ENCODE measurements at places on chromosomes 5 and 9.

DNA sequence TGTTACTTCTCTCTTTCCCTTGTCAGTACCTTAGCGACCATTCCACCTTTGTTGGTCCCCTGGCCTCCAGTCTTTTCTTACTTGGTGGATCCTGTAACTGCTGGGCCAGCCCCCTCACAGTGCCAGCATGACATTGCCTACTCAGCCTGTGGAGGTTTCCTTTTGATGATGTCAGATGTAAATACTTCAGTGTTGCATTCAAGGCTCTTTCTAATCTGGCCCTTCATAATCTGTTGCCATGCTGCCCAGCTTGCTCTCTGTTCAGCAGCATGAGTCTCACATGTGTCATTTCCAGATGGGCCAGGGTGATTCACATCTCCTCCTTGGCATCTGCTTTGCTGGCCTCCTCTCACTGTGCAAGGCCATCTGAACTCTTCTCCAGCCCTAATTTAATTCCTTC lies 57.1 kb downstream of the MAST4 start:
- DNase-seq = no peak

- DNase-seq = no peak
Observed at GRCh38 chr9:84698323-84698722, 28.8 kb downstream of the NTRK2 start.

DNA sequence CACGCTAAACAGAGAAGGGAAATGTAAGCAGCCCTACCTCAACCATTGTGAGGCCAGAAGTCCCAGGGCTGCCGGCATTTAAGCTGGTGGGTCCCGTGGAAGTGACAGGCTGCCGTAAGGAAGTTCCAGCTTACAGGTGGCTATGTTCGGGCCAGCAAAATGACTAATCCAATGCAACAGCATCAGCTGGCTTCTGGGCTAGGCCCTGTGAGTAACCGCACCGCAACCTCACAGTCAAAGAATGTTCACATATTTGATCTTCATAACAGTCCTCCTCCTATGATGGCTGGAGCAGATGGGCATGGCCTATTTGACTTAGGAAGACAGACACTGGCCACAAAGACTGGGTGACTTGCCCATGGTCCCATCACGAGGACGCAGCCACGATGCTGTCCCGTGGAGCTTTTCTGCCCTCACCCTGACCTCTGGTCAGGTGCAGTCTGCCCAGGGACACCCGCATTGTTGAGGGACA lies 88.2 kb downstream of the LIFR start:
- DNase-seq = no peak

DNA sequence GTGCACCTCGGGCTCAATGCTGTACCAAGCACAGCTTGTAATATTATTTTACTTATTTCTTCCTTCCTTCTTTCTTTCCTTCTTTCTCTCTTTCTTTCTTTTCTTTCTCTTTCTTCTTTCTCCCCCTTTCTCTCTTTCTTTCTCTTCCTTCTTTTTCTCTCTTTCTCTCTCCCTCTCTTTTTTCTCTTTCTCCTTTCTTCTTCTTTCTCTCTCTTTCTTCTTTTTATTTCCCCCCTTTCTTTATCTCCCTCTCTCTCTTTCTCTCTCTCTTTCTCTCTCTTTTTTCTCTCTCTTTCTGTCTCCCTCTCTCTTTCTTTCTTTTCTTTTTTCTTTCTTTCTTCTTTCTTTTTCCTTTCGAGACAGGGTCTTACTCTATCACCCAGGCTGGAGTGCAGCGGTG lies 32.7 kb upstream of the GNE start:
- no peak for DNase-seq

DNA sequence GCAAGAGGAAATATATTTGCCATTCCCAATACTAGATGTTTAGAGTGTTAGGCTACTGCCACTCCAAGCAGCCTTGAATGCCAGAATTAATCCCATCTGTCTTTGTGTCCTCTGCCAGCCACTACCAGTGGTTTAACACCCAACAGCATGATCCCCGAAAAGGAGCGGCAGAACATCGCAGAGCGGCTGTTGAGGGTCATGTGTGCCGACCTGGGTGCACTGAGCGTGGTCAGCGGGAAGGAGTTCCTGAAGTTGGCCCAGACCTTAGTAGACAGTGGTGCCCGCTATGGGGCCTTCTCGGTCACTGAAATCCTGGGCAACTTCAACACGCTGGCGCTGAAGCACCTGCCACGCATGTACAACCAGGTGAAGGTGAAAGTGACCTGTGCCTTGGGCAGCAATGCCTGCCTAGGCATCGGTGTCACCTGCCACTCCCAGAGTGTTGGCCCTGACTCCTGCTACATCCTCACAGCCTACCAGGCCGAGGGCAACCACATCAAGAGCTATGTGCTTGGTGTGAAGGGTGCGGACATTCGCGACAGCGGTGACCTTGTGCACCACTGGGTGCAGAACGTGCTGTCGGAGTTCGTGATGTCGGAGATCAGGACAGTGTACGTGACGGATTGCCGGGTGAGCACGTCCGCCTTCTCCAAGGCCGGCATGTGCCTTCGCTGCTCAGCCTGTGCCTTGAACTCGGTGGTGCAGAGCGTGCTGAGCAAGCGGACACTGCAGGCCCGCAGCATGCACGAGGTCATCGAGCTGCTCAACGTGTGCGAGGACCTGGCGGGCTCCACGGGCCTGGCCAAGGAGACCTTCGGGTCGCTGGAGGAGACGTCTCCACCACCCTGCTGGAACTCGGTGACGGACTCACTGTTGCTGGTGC lies 29.3 kb downstream of the AMBP start:
- DNase-seq = no peak

- peak; percentile 65 for DNase-seq
Observed at GRCh38 chr9:95793924-95794828, 81.3 kb upstream of the ERCC6L2 start.

- DNase-seq = no peak
Observed at GRCh38 chr9:37408933-37409710, 13.4 kb upstream of the GRHPR start.

DNA sequence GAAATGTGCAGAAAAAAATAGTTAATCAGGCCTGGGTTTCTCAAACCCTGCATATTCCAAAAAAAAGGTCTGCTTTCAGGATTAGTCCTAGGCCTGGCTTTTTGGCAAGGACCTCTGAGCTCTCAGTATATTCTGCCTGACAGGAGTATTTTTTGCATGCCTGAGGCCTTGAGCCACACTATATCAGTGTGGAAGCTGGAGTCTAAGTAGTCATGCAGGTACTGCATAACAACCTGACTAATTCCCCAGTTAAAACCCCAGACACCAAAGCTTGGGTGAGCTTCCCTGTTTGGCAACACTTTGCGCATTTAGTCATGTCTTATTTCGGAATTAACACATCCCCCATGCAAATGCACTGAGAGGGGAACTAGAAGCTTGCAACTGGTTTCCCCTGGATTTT lies 359.5 kb downstream of the CETN3 start:
- no peak for DNase-seq

DNA sequence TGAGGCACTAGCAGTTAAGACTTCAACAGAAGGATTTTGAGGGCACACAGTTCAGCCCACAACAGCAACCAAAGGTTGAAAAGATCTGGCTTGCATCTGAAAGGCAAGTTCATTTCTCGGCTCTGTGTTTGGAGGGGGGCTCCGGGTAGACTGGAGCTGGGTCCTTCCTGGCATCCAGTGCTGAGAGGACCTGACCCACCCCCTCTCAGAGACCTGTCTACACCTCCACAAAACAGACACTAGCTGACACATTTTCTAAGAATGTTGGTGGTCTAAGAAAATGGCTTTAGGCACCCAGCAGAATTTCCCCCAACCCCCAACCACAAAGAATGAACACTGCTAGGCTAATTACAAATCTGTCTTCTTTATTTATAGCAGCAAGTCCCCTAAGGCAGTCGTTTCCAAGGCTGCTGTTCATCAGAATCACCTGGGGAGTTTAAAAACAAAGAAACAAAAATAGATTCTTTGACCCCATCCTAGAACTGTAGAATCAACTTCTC lies 6.2 kb upstream of the PTCH1 start:
- DNase-seq = no peak

GRCh38 chr5:2001300-2001699 lies 118.6 kb upstream of the IRX4 start:
- no peak for DNase-seq

- DNase-seq = no peak
Observed at GRCh38 chr9:4559261-4560182, 69.3 kb downstream of the SLC1A1 start.

DNA sequence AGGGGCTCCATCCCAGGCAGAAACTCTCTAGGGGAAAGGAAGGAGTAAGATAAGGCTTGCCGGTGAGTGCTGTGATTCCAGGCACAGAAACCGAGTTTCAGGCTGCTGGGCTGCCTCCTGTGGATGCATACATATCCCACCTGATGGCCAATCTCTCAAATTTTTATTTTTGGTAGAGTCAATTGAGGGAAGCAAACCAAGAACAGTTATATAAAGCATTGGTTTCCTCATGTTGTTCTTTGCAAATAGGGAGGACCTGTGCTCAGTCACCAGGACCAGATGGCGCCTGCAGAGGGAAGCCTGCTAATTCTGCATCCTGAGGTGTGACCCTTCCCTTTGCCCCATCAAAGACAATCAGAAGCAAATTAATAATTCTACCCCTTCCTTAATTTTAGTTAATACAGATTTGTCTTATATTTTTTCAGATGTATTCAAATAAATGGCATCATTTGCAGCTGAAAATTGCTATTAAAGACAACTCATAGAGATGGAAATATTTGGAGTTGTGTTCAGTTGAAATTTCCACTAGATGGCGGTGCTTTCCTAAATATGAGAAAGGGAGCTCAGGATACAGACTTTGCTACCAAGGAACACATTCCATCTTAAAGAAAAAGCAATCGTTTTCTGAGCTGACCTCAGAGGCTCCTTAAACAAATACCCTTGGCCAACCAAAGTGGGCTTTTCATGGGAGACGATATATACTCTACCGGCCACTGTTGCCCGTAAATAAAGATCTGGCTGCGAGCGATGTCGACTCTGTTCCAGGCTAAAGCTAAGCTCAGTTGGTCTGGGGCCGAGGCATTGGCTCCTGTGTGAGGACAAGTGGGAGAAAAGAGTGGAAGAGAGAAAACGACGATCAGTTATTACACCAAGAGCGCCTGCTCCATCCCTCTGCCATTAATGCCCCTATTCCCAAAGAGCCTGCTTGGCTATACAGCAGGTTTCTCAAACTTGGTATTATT lies 225.7 kb upstream of the KLF9 start:
- peak; percentile 88 for DNase-seq

DNA sequence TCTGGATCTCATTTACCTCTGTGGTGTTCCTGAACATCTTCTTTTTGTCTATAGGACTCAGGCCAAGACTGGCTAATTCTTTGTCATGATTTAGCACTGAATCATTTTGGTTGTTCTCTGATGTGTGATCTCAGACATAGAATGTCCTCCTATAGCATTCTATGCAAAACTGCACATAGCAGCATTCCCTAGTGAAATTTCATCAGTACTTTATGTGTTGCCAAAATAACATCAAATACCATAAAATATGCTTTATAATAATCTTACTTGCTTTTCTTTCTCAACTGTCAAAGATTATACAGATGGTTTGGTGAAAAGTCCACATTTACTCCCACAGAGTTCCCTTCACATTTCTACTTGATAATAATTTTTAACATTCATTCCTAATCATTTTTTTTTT lies 115.7 kb upstream of the MPDZ start:
- DNase-seq = no peak

GRCh38 chr9:134707031-134707680 lies 65.6 kb downstream of the COL5A1 start:
- DNase-seq = peak; percentile 85

- DNase-seq = peak; percentile 90
Observed at GRCh38 chr9:14314424-14314928, 535 bp upstream of the NFIB start.

GRCh38 chr5:146103594-146103993 lies 1.8 kb downstream of the PLAC8L1 start:
- no peak for DNase-seq

DNA sequence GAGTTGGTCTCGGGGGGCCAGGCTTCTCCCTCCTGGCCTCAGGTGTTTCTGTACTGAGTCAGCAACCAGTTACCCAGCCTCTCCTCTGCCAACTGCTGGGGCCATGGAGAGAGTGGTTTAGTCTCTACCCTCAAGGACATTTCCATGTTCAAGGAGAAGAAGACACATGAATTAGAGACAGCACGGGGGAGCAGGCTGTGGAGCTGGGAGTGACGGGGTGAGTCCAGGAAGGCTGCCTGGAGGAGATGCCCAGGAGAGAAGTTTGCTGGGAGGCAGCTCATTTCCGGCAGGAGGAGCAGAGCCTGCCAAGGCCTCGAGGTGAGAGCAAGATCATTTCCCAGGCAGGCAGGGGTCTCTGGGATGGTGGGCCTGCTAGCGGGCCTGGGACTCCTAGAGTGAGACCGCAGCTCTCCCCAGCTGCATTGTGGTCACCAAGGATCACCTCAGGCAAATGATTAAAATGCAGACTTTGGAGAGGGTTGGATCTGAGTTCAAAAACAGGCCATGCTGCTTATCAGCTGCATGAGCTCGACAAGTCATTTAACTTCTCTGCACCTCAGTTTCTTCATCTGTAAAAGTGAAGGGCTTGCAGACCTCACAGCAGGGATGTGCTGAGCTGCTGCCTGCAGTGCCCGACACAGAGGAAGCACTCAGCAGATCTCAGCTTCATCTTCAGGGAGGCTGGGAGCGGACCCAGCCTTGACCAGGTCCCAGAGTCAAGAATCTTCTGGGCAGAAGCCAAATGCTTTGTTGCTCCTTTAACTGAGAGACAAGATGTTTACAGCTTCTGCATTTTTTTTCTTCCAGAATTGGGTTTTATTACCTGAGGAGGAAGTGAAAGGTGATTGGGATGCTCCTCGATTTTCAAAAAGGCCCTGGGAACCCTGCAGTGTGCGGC lies 35.2 kb downstream of the NEK6 start:
- no peak for DNase-seq

DNA sequence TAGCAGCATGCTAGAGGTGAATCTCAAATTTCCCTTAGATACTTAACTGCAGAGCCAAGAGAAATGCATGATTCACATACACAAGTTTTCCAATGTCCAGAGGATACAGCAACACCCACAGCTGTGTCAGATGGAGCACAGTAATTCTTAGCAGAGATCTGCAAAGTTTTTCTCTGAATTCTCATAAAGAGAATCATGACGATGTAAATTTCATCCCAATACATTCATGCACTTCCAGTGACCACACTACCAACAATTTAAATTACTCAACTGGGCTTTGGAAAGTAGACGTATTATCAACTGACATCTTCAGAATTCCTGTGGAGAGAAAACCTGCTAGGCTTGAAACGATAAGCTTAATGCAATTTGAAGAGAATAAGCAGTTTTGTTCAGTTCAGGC lies 378.8 kb upstream of the TLE4 start:
- DNase-seq = no peak
